Right kidney (tissue), 9 donors: ENCODE measurements at places on chromosomes 12 and 14.

DNA sequence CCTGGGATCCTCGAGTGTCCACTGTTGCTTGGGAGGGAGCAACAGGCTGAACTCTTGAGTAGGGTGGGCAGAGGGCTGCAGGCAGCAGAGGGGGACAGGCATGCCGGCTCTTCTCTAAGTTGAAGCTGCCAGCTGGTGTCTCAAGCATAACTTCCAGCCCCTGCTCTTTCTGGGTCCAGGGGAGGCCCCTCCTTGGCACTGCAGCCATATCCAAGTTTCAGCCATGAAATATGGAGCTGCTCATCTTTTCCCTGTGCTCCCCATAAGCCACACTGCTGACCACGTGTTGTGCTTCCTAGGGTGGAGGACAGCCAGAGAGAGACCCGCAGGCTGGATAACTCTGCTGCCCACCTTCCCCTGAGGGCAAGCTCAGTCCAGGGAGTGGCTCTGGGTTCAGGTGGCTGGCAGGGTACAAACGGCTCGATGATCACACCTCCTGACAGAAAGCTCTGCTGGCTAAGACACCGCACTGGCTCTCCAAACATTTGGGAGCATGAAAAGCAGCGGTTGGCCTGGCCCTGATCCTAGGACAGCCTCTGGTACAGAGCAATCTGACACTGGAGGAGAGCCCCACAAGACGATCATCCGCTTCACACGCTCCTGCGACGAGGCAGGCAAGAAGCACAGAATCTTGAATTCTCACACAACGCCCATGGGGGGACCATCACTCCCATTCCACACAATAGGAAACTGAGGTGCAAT, 79.6 kb downstream of the PITPNM2 start:
- no peak for DNase-seq

DNA sequence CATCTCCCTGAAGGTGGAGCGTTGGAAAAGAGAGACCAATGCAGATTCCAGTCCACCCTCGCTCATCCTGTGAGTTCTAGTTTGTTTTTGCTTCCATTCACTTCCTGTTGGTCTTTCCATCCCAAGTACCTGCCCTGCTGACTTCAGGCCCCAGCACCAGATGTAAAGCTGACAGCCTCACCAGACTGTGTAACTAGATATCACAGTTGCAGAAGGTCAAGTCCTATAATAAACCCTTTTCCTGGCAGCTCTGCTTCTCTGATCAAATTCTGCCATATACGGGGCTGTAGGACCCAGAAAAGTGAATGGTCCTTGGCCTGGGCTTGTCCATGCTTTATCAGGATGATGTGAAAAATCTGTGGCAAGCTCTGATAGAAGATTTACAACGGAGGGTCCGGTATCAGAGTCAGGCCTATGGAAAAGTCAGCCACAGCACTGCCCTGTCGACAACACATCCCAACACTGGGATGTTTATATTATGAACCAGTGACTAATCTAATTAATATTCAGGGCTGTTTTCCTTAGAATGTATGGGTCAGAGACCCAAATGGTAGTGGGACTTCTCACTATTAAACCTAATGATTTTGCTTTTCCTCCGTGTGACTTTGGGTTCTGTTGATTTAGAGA, 42.1 kb downstream of the CCDC175 start:
- DNase-seq = peak; percentile 2

- DNase-seq = no peak
These were observed 5.0 kb downstream of the MYO1A start for GRCh38 chr12:57044889-57045288.

DNA sequence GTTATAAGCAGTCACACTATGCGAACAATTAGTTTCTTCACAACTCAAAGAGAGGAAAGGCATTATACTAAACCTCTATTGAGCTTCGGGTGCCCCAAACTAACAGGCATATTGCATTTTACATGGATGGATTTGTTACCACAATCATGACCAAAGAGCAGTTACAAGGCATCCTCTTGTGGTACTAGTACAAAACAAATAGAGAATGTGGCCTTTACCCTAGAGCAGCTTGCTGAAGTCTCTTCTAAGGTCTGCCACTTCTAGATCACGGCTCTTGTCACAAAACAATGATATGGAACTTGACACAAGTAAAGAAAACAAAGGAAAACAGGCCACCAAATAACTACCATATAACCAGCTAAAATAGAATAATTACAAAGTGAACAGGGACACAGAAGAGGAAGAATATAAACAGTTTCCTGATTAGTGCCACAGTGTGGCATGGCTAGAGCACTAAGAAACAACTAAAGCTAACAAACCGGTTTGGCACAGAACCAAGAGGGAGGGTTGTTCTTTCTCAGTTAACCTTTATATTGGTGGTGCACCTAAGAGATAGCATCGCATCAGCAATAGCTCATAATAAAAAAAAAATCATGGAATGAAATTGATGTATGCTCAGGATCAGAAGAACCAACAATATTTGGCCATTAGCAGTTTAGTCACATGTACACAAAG, 209.7 kb upstream of the ATP2B1 start:
- no peak for DNase-seq

DNA sequence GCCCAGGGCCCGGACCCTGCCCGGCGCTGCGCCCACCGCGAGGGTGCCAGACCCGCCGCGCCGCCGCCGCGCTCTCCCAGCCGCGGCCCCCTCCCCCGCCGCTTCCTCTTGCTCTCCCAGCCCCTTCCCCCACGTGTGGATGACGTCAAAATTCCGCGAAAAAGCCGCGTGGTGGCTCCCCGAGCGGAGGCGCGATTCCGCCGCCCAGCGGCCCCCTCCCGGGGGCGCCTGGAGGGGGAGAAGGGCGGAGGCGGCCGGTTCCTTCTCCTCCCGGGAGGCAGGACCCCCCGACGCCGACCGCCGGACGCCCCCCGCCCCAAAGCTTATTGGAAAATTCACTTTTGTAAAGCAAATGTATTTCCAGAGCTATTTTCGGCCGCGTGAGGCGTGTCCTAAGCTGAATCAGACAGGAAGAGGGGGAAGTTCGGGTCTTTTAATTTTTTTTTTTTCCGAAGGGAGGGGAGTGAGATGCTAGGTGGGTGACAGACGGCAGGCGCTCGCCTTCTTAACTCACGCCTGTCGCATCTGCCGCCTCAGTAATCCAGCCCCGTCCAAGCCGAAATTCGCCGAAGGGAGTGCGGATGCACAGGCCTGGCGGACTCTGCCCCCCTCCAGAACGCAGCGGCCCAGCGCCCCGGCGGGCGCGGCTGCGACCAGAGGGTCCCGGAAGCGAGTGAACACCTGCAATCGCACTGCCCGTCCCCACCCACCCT, 4.1 kb upstream of the CCND2 start:
- peak; percentile 93 for DNase-seq

DNA sequence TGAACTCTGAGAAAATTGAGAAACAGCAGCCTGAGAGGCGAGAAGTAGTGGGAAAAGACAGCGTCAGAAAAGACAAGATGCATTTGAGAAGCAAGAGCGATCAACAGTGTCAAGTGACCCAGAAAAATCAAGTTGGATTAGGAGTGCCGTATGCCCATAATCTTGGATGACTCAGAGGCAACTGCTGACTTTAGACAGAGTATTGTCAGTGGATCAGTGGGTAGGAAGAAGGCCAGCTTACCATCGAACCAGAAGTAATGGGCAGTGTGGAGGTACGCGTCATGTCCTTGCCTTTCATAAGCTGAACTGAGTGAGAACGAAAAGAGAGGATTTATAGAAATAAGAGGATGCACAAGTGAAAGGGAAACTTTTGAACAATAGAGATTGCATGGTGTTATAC, 151.0 kb upstream of the NAV3 start:
- no peak for DNase-seq

DNA sequence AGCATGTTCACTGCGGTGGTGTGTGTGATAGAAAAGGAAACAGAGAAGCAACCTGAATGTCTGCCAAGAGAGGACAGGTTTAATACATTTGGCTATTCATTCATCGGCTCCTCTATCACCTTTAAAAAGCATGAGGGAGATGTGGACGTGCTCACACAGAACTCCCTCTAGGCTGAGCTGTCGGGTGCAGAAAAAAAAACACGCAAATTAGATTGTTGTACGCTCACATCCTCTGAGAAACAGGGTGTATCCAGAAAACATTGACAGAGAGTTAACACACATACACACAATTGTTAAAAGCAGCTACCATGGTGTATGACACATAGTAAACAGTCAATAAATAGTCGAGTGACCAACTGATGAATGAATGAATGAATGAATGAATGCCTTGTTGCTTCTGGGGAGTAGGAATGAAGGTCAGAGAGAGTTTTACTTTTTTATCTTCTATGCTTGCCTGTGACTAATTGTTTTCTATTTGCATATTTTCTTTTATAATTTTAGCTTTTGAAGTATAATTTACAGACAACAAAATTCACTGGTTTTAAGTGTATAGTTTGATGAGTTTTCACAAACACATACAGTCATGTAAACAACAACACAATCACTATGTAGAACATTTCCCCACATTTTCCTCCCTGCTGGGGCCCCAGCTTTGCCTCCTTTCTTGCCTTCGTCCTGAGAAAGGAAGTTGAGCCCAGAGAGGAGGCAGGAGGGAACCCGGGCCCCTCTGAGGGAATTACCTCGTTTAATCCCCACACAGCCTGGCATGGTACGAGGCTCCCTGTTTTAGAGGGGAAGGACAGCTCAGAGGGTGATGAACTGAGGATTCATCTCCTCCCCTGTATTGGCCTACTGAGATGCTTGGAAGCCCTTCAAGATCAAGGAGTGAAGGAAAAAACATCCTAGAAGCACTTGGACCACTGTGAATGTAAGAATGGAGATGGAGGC, 19.7 kb upstream of the FAM222A start:
- DNase-seq = no peak

DNA sequence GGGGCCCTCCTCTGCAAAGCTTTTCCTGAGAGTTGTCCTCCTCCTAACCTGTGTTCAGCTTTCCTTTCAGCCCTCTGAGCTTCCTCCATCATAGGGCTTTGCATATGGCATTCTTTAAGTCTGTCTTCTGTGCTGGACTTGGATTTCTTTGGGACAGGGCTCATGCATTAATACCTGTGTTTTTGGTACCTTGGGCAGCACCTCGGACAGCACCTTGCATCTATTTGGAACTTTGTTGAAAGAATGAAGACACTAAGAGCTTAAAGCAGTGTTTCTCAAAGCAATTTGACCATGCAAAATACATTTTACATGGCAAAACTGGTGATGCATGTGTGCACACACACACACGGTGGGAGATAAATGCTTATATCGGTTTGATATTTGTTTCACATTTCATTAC, 115.0 kb upstream of the SRRM4 start:
- no peak for DNase-seq

GRCh38 chr12:89984846-89985245, 276.2 kb upstream of the ATP2B1 start:
- no peak for DNase-seq

GRCh38 chr14:53391156-53391555, 238.0 kb upstream of the DDHD1 start:
- DNase-seq = no peak

DNA sequence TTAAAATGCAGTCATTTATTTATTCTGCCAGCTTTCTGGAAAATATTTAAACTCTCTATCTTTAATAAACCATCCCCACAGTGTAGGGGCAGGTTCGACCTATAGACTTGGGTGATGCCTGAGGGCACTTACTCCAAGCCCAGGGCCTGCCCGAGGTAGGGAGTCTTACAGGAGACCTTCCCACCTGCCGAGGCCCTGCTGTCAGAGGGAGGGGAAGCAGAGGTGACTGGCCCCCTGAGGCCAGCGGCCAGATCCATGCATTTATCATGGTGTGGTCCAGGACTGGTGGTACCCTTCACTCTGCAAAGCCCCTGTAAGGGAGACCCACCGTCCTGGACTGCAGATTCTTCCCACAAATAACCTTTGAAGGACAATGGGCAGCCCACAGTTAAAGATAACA, 7.6 kb downstream of the EML1 start:
- DNase-seq = no peak

DNA sequence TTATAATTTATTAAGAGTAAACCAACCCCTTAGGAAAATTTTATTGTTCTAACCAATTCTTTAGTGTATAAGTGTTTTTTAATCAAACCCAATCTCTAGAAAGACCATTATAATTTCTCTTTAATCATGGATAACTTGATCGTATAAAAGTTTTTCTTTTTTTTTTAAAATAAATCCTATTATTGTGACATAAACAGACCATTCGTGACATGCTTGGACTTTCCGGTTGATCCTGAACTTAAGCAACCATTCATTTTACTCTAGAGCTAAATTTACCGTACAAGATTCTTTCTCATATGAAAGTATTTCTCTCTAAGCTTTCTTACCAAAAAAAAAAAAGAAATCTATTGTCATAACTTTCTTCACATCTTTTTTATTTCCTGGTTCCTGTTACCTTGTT, 32.6 kb upstream of the SLC38A4 start:
- DNase-seq = no peak

DNA sequence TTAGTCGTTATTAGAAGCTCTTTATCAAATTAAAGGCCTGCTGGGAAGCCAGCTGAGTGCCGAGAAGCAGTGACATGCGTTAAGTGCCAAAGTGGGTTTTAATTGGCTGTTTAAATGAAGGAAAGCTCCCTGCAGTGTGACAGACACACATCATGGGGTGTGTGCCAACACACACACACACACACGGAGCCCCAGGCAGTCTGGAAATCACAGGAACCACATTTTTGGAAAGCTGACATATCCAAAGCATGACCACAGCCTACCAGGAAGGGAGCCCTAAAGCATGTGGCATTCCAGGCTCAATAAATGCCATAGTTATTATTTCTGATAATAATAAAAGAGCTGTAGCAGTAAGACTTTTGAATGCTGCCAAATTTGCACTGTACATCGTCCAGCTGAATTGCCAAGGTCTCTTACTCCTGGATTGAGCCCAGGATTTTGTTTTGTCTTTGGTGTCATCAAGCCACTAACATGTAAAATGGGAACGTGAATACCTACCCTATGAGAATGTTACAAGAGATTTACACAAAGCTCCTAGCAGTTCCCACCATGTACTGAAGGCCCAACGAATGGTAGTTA, 135.1 kb downstream of the TMEM30B start:
- DNase-seq = peak; percentile 14

- DNase-seq = no peak
These were observed 388.1 kb upstream of the TMPO start for GRCh38 chr12:98127336-98127679.

DNA sequence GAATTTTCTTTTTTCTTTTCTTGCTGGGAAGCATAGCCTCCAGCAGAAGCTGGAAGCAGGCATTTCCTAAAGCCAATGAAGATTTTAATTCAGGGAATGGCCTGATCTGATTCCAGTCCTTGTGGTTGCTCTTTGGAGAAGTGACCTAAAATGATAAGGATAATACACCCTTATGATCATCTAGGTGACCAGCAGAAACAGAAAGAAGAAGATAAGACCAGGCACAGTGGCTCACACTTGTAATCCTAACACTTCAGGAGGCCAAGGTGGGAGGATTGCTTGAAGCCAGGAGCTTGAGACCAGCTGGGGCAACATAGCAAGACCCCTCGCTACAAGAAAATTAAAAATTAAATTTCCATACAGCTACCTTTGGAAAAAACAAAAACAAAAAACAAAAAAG, 51.2 kb downstream of the EEA1 start:
- DNase-seq = no peak

GRCh38 chr14:34199585-34199984, 248.7 kb upstream of the EGLN3 start:
- DNase-seq = no peak

- no peak for DNase-seq
These were observed 824 bp upstream of the TARBP2 start for GRCh38 chr12:53500142-53500775.

GRCh38 chr14:72646861-72647528, 246.9 kb downstream of the DPF3 start:
- DNase-seq = no peak

- DNase-seq = no peak
These were observed 5.0 kb upstream of the CYP46A1 start for GRCh38 chr14:99679111-99679510.
